CD8-positive, alpha-beta T cell (primary cell): ENCODE measurements at places on chromosomes 4 and X.

DNA sequence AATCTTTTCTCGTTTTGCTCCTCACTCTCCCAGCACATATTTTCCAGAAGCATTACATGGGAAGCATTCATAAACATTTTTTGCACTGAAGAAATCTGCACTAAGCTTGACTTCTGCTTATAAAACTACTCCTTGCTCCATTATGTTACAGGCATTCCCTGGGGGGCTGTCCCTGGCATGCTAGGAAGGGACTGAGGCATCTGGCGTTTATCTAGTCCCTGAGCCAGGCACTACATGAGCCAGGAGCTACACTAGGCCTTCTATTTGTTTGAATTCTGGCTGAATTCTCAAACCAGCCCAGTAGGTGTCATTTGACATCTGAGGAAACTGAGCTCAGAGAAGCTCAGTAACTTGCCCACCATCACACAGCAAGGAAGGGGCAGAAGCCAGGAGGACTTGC is 43.3 kb downstream of the NHSL2 start:
- no peak for DNase-seq

- no peak for DNase-seq
Measured at GRCh38 chr4:25441519-25442117, 64.6 kb downstream of the ANAPC4 start.

- no peak for DNase-seq
Measured at GRCh38 chr4:11614426-11614825, 185.7 kb upstream of the HS3ST1 start.

- DNase-seq: no peak
Measured at GRCh38 chrX:69546978-69547377, 42.9 kb downstream of the NALF2 start.

DNA sequence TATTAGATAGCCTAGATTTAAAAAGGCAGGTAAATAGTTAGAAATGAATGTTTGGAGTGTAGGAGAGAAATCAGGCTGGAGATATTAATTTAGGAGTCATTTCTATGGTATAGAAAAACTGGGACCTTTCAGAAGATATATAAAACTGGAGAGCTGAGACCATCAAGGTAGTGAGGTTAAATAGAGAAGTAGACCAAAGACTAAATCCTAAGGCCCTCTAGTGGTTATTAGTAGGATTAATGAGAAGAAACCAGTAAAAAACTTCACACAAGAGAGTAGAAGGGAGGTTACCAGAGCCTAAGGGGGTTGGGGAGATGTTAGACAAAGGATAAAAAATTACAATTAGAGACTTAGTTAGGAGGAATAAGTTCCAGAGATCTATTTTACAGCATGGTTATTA is 351.0 kb upstream of the SPANXN1 start:
- no peak for DNase-seq

DNA sequence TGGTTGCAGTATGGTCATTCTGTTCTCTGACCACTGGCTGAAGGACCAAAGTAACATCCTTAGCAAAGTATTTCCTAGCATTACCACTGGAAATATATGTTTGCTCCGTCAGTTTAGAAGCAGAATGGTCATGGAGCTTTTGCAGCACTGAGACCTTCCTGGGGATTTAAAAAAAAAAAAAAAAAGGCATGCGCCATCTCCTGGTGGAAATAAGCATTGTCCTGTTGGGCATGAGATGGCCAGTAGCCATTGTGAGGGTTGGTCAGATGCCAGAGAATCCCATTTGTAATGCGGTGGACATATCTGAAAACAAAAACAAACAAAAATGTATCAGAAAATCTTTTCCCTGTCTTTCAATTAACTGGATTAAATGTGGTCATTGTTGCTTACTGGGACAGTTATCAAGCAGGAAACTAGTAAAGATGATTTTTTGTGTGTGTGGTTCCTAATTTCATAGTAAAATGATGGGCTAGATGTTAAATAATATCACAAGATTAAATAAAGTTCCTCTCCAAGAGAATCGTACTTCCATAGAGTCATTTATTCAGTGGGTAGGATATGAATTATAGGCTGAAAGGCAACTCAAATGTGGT is 139.6 kb downstream of the SOWAHB start:
- DNase-seq: no peak

DNA sequence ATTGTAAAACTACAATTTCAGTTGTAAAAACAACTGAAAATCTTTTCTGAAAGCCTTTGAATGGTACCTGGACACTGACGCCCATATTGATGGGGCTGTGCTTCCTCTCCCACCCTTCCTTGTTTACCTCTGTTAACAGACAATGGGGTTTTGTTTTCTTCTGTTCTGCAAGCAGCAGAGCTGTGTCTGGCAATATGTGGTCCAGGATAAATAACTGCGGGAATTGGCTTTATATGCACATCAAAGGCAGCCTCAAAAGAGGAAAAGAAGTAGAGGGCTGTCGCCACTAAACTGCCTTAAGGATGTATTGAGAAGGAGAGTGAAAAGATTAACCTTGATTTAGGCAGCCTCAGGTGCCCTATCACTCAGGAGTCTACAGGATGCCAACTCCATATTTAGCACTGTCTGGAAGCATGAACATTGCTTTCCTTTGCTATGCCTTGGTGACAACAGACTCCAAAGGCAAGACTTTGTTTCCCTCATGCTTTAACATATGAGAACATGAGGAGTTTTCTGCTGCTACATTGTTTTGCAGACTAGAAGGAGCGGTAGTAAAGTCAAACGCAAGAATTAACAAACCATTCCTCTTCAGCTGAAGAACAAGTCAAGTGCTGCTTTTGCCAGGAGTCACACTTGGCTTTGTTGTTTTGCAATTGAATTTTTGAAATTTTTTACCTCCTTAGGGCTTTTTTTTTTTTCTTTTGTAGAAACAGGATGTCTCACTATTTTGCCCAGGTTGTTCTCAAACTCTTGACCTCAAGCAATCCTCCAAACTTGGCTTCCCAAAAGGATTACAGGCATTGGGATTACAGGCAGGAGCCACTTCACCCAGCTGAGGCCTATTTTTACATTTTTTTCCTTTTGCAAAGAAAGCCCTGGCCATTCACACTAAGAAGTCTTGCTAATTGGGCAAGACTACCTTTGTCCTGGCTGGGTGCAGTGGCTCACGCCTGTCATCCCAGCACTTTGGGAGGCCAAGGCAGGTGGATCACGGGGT is 3.0 kb downstream of the IL21 start:
- DNase-seq: no peak

GRCh38 chr4:128661479-128661878 is 148.0 kb upstream of the JADE1 start:
- no peak for DNase-seq

DNA sequence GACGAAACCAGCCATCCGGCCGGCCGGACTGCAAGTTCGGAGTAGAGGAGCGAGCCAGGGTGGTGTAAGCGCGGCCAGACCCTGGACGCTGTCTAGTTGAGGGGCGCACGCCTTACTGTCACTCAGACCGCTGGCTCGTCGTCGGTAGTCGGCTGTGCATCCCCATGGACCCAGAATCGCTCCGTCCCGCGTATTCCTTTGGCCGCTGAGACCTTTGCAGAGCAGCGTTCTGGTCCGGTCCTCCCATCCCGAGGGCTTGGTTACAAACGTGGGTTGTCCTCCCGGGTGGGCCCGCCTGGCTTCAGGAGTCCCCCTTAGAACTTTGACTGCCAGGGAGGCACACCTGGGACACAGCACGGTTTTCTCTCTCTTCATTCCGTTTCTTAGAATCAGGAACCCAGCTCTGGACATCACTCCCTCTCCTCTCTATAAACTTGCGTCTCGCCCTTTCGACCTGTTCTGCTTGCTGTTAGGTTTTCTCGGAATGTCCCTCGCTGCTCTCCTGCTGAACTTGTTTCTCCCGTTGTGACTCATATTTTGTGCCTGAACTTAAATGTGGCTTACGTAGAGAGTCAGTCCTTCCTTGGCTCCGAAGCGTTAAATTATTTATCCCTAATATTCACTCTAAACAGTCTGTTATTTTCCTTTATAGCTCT is 672 bp downstream of the PGM2 start:
- DNase-seq: no peak

DNA sequence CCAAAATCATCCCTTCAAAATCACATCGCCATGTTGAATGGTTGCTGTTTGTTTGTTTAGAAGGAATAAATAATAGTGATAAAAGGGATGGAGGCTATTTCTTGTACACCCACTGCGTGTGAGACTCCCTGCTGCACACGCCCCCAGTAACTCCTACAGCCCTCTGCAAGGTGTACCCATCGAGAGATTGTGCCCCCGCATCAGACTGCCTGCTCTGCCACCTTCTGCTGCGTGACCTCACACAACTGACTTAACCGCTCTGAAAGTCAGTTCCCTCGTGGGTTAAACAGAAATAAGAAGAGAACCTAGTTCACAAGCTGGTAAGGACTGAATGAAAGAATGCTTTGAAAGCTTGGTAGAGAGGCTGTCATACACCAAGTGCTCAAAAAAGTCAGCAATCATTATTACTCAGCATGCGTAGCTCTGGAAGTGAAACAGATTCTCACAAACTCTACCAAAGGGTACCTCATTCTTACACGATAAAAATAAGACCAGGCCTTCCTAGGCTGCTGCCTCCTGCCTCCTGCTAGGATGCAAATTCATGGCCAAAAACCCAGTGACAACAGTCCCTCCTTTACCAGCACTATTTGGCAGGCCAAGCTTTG is 147.1 kb downstream of the CPEB2 start:
- DNase-seq: no peak

DNA sequence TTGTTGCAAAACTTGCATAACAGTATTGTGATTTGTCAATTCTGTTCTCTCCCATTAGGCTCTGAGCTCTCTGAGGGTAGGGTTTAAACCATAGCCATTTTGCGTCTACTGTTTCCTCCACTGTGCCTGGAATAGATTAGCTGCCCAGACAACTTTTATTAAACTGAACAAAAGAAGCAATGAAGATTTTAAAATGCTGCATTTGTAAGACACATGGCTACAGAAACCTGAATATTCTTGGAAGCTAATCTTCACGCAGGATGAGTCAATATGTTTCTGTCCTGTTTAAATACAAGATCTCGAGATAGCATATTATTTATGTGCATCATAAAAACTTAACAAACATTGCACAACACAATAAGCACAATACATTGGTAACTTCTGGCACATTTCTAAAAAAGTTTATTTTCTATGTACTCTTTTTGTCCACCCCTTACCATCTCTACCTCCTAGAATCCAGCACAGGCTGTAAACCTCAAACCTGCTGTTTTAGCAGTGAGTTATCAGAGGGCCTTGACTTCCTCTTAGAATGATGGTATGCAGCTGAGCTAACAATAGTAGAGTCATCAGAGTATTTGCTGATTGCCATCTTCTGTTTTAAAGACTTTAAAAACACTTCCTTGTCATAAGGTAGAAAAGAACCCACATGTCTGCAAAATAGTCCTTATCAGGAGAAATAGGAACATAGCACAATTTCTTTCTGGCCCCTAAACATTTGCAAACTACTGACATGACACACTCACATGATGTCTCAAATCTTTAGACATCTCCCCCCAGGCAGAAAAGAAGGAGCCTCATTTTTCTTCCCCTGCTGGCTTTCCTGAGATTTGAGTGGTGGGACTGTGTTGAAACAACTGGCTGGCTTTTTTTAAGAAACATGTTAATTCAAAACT is 10.6 kb upstream of the CCNG2 start:
- no peak for DNase-seq

- DNase-seq: no peak
Measured at GRCh38 chr4:8558080-8558960, 21.9 kb upstream of the GPR78 start.

DNA sequence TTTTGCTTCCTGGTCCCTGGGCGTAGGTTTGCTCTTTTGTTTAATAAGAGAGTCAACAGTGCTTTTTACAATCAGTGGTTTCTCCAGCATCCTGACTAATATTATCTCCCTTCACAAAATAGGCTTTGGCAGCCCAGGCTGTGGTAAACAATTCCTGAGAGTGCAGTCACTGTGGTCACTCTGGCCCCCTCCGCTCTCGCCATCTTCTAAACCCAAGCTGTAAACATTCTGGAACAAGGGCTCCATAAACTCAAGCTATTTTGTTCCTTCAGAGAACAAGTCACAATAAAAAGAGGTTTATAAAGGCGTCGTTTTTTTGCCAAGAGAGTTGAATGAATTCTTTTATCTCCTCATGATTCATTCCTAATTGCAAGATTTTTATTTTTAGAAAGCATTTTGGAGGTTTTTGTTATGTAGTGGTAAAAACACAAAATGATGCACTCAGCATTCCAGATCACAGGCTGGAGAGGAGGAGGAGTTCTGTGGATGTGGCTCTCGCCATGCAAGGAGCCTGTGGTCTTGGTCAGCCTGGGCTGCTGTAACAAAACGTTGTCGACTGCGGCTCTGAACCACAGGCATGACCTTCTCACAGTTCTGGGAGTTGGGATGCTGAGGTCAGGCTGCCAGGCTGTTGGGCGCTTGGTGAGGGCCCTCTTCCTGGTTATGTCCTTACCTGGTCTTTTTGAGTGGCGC is 486.4 kb upstream of the FAT1 start:
- DNase-seq: no peak

GRCh38 chr4:10733481-10734062 is 49.0 kb upstream of the CLNK start:
- no peak for DNase-seq

GRCh38 chr4:77154065-77154464 is 2.9 kb upstream of the CCNG2 start:
- no peak for DNase-seq

GRCh38 chrX:50202539-50202938 is 1.7 kb upstream of the AKAP4 start:
- DNase-seq: no peak

DNA sequence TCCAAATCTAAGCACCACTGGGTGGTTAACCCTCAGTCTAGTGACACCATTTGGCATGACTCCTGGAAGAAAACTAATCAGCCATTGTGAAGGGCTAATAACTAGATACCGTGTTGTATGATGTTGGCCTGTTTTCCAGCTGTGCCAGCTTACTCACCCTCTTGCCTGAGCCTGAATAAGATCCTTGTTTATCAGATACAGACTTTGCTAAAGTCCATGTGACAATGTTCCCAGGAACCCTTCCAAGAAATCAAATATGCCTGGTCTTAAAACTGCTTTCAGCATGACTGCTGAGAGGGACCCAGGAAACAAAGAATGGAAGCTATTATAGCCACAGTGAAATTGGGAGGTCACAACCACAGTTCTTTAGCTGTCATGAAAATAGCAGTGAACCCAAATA is 640.8 kb upstream of the INTU start:
- no peak for DNase-seq

- no peak for DNase-seq
Measured at GRCh38 chrX:45447331-45447730, 246.7 kb upstream of the DIPK2B start.

GRCh38 chr4:17846266-17846665 is 35.5 kb downstream of the NCAPG start:
- DNase-seq: no peak

DNA sequence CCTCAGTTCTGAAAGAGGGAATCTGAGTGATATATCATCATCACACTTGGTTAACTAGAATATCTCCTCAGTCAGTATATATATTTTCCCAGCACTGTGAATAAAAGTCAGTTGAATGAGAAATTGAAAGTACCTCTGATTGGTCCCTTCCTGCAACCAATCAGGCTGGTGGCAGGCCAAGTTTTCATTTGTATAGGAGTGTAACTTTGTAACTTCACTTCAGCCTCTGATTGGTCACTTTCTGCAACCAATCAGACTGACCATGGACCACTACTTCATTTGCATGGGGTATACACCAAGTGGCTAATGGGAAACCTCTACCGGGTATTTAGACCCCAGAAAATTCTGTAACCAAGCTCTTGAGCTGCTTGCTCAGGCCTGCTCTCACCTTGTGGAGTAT is 2.0 kb upstream of the PGK1 start:
- no peak for DNase-seq
